KG1 (cell line): ENCODE measurements at places on chromosomes 13 and 19.
A peak's percentile ranks its signal among the peaks of the same experiment; 100 is the strongest.

DNA sequence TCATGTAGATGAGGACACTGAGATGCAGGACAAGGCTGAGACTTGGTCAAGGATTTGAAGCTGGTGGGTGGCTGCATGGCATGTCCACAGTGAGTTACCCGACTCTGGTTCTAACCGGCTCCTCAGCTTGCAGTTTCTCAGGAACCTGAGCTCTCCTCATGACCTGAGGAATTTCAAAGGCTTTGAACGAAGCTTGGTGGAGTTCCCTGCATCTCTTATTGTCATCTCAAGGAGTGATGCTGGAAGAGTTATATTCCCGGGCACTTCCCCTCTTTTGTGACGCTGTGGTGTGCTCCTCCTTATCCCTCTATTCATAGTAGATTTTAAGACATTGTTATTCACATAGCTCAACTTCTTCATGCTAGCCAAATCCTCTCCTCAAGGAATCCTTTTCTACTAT is 500.1 kb upstream of the HTR2A start:
- DNase-seq, result no peak

- DNase-seq, result no peak
These were observed 1.5 kb downstream of the ILF3 start for GRCh38 chr19:10655457-10656312.

DNA sequence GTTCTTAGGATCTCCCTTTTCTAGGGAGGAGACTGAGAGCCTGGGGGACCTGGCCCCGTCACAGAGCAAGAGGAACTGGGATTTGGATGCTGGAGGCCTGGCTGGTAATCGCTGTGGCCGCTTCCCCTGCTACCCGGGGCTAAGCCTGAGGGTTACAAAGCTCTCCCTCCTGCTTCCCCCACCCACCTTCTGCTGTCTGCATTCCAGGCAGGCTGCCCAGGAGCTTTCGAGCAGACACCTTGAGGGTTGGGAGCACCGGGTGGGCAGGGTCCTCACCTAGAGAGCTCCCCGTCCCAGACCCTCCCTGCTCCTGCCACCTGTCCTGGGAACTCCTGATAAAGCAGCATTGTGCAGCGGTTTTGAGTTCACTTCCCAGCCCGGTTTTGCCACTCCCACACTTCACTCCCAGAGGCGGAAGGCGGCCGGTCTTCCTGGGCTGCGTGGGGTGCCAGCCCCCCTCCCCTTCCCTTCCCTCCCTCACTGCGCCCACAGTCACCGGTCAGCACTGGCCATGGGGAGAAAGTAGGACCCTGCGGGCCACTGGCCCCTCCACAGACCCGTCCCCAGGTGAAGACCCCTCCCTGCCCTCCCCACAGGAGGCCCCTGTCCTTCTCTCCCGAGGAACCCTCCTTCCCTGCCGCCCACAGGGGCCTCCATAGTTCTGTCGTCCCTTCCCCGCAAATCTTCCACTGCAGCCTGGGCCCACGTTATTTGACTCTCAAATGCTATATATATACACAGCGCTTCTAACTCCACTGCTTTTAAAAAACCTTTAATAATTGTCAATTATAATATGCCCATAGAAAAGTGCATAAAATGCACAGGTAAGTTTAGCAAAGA is 8.1 kb downstream of the PAK4 start:
- no peak for DNase-seq

- DNase-seq, result peak; percentile 61
These were observed 1.1 kb downstream of the ISYNA1 start for GRCh38 chr19:18436671-18437490.

DNA sequence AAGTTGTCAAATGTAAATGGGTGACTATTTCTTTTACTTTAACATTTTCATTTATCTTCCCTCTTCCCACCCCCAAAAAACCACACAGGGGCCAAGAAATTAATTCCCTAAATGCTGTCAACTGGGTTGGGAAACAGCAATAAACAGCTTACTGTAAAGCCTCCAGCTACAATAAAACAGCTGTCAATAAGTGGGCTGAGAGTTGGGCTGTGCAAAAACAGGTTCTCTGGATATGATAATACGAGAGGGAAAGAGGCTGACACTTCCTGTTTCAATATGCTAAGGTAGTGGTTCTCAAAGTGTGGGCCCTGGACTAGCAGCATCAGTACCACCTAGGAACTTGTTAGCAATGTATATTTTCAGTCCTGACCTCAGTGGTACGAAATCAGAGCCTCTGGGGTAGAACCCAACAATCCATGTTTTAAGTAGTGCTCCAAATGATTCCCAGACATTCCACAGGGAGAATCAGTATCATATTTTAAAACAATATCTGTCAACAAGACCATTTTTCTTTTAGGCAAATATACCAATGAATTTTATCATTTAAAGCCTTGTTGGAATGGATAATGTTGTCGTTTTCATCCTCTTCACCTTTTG is 8.4 kb downstream of the PCDH9 start:
- no peak for DNase-seq

GRCh38 chr19:51319649-51320279 is 8.3 kb downstream of the IGLON5 start:
- no peak for DNase-seq

- no peak for DNase-seq
These were observed 2476.7 kb downstream of the PCDH9 start for GRCh38 chr13:64753233-64754000.

DNA sequence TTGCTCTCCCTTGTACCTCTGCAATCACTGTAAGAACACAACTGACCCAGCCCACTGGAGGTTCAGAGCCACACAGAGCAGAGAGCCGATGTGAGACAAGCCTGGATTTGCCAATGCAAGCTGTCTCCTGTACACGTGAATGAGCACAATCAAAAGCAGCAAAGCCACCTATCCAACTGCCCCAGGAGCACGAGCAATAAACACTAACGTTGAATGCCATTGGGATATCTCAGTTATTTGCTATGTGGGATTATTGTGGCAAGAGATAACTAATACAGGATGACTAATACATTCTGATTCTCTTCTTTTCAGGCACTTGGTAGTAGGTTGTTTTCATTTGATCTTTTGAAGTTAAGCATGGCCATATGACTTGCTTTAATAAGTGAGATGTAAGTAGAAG is 85.2 kb upstream of the FAM216B start:
- no peak for DNase-seq

DNA sequence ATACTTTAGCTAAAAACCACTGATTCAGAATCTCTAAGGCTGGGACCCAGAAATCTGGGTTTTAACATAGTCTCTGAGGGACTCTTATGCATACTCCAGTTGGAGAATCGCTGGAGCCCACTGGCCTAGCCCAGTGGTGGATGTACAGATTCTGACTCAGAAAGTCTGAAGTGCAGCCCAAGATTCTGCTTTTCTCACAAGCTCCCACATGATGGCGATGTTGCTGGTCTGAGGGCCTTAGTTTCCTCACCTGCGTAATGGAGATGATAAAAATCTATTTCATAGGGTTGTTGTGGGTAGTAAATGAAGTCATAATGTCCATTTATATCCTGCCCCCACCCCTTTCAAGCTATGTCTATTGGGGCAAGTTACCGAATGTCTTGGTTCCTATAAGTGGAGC is 7.7 kb upstream of the CDADC1 start:
- peak; percentile 29 for DNase-seq

GRCh38 chr19:43711751-43712355 is 4.0 kb upstream of the IRGC start:
- no peak for DNase-seq

DNA sequence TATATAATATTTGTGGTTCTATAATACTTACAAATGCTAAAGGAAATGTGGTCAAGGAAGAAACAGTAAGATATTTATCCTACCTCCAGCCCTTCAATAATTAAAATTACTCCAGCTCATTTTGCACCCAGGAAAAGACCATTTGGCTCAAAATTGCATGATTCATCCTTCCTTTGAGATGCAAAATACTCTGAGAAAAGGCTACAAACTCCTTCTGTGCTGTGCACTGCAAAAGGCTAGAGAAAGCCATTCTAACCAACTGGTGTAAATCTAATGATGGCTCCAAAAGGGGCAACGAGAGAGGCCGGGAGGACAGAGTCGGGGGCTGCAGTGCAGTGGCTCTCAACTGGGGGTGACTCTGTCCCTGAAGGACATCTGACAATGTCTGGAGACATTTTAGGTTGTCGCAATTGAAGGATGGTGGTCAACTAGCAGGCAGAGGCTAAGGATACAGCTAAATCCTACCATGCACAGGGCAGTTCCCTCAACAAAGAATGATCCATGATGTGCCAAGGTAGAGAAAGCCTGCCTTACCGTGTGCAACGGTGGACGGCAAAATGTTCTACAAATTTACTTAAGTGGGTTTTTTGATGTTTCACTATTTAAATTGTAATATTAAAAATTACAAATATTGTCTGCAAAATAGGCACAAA is 32.6 kb downstream of the SLC7A1 start:
- DNase-seq, result no peak

DNA sequence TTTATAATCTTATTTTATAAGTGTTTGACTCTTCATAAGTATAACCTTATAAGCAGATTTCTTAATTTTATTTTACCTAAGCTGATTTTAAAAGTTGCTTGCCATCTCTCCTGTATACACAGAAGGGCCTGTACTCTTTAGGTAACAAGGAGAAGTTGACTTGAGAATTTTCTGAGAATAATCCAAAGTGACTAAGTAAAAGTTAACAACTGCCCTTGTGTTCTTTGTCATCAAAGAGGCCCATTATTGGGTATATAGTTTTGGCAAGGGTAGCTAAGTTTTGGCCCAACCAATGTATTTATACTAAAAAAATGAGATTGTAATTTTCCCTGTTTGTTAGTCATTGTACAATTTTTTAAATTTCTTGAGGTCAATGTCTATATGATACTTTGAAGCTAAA is 3.2 kb downstream of the LCP1 start:
- DNase-seq, result no peak

DNA sequence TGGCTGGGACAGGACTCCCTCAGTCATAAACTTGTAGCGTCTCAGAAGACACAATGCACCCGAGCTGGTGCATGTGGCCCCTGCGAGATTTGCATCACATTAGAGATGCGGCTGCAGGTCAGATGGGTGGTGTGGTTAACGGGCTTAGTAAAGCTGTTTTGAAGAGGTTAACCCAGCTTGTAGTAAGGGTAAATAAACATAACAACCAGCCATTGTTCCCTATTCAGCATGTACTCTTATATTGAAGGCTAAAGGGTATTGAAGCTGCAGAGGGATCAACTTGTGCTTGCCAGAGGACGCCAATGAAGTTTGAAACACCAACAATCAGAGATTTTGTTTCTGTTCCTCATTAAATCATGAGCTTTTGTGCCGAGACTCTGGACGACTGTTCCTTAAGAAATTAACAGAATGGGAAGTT is 79.4 kb downstream of the ZIC5 start:
- DNase-seq, result no peak

DNA sequence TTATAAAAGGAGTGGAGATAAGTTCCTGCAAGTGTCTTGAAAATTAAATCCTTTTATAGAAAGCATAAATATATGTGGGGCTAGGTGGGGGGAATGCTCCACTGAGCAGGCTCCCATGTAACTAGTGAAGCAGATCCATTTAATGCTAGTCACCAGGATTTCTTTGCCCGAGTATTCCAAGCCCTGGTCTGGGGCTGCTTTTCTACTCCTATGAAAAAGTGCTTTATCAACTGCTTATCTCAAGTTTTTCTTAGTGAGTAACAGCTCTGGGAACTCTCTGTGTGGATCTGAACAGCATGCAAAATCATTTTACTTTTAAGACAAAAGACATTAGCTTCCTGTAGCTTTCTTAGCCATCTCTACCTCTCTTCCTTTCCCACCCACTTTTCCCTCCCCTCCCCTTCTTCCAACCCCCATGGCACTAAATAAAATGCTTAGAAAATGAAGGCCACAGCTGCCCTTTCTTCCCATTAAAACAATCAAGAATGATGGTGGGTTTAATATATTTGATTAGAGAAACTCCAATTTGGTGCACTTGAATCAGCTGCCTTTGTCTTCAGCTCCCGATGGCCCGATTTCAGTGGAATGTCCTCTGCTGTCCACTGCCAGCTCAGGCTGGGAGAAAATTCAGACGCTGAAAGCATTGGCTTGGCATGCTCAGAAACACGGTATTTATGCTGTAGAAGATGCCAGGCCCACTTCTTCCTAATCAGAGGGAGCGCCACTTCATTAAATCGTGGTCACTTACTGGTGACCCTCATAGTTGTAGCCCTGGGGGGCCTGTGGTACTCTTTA is 475.1 kb downstream of the FOXO1 start:
- DNase-seq, result no peak

DNA sequence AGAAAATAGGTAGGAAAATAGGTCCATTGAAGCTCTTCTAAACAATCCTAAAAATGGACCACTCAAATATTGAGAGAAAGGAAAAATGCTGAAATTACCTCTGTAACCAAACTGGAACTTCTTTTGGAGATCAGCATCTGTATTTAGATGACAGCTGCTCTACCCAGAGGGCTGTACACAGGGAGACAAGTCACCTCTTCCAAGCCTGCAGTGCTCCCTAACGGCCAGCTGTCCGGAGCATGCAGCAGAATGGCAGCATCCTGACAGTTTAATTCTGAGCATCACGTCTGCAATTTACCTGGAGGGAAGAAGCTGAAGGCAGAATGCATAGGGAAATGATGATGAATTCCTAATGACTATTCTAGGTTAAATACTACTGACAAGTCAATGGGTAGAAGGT is 62.8 kb upstream of the DIAPH3 start:
- no peak for DNase-seq

- no peak for DNase-seq
These were observed 80.5 kb downstream of the COL4A2 start for GRCh38 chr13:110387451-110388107.

DNA sequence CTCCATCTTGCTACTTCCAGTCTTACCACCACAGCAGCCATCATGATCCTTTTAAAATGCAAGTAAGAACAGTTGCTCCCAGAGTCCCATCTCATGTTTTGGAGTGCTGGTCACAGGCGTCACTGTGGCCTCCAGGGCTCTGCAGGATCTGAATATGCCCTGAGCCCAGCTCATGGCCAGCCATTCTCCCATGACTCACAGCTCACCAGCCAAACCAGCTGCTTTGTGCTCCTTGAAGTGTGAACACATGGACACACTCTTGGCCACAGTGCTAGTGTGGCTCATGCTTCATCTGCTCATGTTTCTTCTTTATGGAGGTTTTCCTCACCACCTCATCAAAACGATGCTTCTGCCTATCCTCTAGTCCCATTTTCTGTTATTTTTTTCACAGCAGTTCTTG is 466.5 kb downstream of the UQCRFS1 start:
- DNase-seq, result no peak

- DNase-seq, result peak; percentile 63
These were observed 4.2 kb downstream of the LIPE start for GRCh38 chr19:42422901-42423461.

DNA sequence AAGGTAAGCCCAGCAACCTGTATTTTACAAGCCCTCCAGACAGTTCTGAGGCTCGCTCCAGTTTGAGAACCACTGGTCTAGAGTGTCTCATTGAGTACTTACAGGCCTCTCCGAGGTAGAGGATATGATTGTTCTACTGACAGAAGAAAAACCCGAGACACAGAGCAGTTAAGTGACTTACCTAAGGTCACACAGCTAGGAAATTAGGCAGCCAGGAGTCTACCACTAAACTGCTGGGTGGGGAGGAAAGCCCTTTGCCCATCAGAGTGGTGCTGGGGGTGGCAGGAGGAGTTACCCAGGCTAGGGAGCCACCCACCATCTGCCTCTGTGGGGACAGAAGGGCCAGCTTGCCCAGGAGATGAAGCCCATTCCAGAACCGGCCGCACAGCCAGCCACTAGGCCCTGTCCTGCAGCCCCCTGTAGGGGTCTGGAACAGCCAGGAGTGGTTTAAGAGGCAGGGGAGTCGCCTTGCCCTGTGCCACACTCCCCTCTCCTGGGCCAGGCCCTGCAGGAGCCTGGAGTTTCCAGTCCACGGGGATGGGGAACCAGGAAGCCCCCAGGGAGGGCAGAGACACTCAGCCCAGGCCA is 703 bp downstream of the RASGRP4 start:
- no peak for DNase-seq
